ENCODE measurements at places on chromosomes 2 and 18.

DNA sequence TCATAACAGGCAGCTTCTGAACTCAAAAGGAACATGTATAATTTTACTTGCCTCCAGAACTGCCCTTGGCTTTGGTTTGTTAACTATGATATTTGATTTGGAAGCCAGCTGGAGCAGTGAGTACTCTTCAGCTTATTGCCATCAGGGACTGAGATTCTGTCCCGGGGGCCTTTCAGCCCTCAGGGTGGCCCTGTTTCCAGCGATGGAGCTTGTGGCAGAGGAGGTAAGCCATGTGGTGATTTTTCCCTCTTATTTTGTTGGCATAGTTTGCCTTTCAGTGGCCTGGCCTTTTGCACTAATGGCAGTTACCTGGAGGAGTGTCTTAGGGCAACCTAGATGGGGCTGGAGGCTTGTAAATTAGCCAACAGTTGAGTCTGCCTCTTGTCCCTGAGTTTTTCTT is 1955.0 kb upstream of the LRRTM1 start:
- no peak for DNase-seq

- DNase-seq, result no peak
Measured at GRCh38 chr2:189218236-189218635, 38.7 kb upstream of the COL5A2 start.

- no peak for DNase-seq
Measured at GRCh38 chr18:8299054-8299980, 309.9 kb upstream of the RAB12 start.

DNA sequence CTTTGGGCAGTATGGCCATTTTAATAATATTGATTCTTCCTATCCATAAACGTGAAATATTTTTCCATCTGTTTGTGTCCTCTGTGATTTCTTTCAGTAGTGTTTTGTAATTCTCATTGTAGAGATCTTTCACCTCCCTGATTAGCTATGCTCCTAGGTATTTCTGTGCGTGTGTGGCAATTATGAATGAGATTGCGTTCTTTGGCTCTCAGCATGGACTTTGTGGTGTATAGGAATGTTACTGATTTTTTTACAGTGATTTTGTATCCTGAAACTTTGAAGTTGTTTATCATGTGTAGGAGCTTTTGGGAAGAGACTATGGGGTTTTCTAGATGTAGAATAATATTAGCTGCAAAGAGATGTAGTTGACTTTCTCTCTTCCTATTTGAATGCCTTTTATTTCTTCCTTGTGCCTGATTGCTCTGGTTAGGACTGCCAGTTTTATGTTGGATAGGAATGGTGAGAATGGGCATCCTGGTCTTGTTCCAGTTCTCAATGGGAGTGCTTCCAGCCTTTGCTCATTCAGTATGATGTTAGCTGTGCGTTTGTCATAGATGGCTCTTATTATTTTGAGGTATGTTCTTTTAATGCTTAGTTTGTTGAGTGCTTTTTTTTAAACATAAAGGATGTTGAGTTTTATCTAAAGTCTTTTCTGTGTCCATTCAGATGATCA is 27.0 kb upstream of the THUMPD2 start:
- no peak for DNase-seq

GRCh38 chr2:226118471-226119429 is 680.9 kb downstream of the IRS1 start:
- DNase-seq, result no peak

- DNase-seq, result no peak
Measured at GRCh38 chr2:14127765-14128164, 504.8 kb upstream of the LRATD1 start.

- DNase-seq, result peak; percentile 24
Measured at GRCh38 chr2:134181219-134181618, 72.7 kb upstream of the MGAT5 start.

GRCh38 chr2:121872651-121873050 is 117.2 kb downstream of the TSN start:
- DNase-seq, result no peak

- DNase-seq, result no peak
Measured at GRCh38 chr2:104871649-104871971, 17.7 kb downstream of the POU3F3 start.
